ENCODE measurements at places on chromosomes 2 and 18. TPM values are rescaled to one million over a fixed set of nuclear protein-coding genes. Genes with fewer than 3 reads are reported as not detected.

- no peak for DNase-seq
Observed at GRCh38 chr18:2681993-2682603, 26.6 kb downstream of the SMCHD1 start.

DNA sequence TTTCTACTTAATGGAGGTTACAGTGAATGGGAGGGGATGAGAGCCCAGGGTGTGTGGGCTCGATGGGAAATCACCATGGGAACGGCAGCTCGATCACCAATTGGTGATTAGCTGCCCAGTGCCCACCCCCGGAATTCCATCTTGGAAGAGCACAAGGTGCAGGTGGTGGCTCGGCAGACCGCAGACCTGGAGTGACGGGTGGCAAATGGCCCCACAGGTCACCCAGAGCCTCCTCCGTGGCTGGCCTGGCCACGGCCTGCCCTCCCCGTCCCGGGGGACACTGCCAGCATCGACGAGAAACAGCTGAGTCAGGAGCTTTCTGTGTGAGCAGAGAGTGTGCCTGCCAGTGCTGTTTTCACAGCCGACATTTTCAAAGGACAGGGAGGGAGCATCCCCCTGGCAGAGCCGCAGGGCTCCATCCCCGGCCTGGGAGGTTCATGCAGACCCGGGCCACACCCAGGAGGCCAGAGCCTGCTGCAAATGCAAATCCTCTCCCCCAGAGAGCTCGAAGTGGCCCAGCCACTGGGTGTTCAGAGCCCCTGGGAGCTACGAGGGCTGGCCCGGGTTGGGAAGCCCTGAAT is 176.4 kb upstream of the MYT1L start:
- no peak for DNase-seq

DNA sequence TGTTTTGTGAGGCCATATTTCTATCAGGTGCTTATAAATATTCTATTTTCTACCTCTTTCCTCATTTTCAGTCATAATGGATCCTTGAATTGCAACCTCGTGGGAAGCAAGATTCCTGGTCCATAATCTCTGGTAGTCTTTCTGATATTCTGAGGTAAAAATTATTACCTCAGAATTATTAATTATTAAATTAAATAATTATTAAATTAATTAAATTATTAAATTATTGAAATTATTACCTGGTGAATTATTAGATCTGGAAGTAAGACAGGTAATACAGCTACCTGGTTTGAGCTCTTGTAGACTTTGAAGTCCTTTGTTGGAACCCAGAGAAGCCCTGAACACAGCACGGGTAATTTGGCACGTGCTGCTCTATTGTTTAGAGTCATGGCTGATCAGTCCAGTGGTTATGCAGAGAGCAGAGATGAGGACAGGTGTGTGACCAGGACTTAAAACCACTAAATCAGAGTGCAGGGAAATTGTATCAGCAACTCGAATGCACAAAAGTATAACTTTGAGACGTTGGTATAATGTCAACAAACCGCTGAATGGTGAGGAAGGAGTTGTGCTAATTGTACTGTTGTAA is 46.8 kb upstream of the PTPRM start:
- DNase-seq = no peak

- no peak for DNase-seq
Observed at GRCh38 chr2:28758459-28758858, 6.8 kb downstream of the PPP1CB start.

ABCG5 gene
- 0.41 TPM for polyA plus RNA-seq

GRCh38 chr2:2919026-2919425 is 458.6 kb downstream of the EIPR1 start:
- DNase-seq = no peak

GRCh38 chr18:32598144-32598543 is 127.5 kb upstream of the GAREM1 start:
- no peak for DNase-seq

STPG4 gene
- 0.13 TPM for polyA plus RNA-seq

- no peak for DNase-seq
Observed at GRCh38 chr2:201413143-201413542, 38.1 kb downstream of the TRAK2 start.

CYP26B1 gene
- 7.1 TPM for polyA plus RNA-seq

DNA sequence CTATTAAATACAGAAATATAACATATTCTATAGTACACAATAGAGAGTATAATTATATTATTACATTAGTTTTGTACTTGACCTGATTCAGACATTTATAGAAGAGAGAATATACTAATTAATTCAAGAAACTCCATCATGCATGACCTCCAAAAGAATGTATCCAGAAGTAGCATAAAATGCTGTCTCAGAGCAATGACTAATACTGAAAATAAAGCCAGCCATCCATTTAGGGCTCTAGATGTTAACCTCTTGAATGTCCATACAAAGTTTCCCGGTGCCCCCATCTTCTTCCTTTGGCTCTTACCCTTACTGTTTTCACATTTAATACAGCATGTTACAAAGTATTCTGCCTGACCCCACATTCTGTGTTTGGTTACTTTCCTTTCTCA is 102.0 kb downstream of the ARHGAP15 start:
- DNase-seq = no peak

DNA sequence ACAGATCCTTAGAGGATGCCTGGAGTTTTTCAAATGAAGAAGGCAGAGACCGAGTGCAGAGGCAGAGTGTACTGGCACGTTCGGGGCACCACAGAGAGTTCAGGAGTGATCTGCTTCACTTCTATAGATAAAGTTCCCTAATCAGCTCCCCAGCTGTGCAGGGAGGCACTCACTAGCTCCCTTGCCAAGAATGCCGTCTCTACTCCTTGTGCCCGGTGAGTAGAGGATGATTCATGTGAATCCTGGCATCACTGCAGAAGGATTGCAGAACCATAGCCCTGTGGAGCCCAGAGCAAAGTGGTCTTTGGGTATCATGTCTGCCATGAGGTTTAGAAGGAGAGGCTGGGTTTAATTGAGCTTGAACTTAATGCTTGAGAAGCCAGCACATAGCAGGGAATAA is 510.1 kb upstream of the RAB6C start:
- no peak for DNase-seq

TRPM8 gene
- polyA plus RNA-seq = 0.28 TPM
